ENCODE measurements at places on chromosomes 7 and 10.

GRCh38 chr10:130491693-130492050 is 355.5 kb downstream of the GLRX3 start:
- DNase-seq: no peak

DNA sequence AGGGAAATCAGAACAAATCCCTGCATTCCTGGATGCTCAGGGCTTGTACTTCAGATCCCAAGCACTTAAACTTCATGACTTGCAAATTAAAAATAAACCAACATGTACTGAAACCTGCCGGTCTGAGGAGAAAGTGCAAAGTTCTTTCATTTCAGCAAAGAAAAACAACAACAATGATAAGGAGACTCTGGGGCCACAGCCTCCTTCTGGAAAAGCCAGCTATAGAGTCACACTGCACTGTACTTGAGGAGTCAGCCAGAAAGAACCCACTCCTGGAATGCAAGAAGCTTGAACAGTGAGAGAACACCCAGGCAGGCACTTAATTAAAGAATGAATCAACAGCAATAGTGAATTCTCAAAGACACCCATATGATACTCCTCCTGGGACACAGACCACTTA is 49.7 kb upstream of the TM9SF3 start:
- no peak for DNase-seq

- DNase-seq: no peak
Measured at GRCh38 chr10:1687623-1688150, 49.6 kb downstream of the ADARB2 start.

DNA sequence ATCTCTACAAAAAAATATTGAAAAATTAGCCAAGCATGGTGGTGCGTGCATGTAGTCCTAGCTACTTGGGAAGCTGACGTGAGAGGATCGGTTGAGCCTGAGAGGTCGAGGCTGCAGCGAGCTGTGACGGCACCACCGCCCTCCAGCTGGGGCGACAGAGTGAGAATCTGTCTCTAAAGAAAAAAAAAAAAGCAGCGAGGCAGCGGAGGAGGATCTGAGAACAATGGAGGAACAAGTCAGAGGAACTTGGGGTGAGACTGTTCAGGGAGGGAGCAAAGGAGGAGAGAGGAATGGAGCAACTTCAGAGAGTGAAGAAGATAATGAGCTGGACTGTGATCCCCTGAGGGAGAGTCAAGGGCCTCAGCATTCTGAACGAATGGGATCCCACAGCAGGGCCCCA is 85.4 kb downstream of the MKX start:
- no peak for DNase-seq

DNA sequence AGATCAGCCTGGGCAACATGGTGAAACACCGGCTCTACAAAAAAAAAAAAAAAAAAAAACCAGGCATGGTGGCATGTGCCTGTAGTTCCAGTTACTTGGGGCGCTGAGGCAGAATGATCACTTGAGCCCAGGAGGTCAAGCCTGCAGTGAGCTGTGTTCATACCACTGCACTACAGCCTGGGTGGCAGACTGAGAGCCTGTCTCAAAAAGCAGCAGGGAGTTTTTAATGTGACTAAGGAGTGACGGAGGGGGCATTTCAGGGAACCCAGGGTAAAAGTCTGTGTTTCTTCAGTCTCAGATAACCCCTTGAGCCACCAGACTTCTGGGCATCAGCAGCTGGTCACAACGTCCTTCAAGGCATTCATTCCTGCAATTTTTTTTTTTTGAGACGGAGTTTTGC is 2.2 kb upstream of the C10orf95 start:
- no peak for DNase-seq

DNA sequence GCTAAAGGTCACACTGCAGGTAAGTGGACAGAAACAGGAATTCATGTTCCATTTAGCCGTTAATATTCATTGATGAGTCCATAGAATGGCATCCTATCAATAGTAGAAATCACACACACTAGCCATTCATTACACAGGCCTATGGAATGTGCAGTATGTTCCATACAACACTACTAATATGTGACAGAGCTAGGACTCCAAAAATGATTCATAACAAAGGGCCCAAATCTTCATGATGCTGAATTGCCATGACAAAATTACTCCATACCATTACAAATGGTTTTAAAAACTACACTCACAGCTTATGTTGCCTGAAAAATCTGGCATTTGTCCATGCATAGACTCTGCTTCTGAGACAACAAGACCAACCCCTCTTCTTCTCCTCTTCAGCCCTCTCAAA is 549.1 kb downstream of the XPNPEP1 start:
- no peak for DNase-seq

Measured in activated CD8-positive, alpha-beta memory T cell treated with anti-CD3 and anti-CD28 coated beads for 1 hour (primary cell).